Skeletal muscle cell (primary cell): ENCODE measurements at places on chromosomes 6 and 20.

DNA sequence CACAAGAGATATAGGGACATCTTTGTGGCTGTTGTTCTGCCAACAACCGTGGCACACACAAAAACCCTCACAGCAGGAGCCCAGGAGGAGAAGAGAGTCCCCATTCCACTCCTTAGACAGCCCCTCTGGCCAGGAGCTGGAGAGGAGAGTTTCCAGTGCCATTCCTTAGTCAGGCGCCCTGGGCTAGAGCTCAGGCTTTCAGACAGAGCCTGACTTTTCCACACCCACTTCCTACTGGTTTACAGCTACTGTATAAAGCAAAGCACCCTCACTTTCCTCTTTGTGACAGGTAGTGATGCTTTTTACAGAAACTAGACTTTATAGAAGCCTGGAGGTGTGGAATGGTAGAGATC, 145.9 kb downstream of the SYCP2 start:
- DNase-seq: no peak

GRCh38 chr6:159125014-159125609, 44.1 kb upstream of the FNDC1 start:
- DNase-seq: no peak

- DNase-seq: no peak
These were observed 53.0 kb downstream of the LINC00237 start for GRCh38 chr20:21053002-21053762.

- DNase-seq: no peak
These were observed 222.6 kb upstream of the TAB2 start for GRCh38 chr6:149094934-149095351.

DNA sequence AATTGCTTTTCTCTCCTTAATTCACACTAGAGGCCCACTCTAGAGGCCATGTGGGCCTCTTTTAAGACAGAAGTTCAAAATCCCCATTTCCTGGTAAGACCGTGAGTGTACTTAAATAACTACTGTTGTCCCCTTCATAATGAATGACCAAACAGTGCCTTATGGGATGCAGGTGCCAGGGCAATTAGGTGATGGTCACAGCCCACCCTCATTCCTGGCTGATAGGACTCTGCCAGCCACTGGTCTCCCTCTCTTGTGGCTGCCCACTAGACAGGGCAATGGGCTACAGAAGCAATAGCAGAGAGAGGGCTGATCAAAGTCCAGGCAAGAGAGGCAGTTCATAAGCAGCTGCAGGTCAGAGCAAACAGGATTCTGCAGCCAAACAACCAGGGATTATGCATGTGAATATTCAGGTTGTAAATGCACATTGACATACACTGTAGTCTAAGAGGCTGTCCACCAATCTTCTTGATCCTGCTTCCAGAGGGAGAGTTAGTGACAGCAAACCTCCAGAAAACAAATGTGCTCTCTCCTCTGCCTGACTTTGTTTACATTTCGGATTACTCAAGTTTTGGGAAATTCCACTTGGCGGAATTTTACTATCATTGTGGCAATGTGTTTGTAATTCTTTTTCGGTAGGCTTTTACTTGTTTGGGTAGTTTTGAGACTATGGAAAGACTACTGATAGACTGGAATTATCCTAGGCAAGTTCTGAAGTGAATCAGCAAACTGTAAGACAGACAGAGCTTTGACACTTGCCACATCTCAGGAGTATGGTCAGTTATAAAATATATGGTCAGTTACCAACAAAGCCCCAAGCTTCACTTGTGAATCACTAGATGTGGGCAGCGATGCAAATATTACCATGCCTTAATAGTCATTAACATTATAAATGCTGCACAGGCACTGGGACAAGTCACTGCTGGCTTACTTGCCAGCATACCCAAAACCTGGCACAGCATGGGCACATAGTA, 12.8 kb downstream of the PTPRK start:
- no peak for DNase-seq

- DNase-seq: no peak
These were observed 266.0 kb upstream of the ID4 start for GRCh38 chr6:19571176-19571575.

- DNase-seq: no peak
These were observed 88.0 kb downstream of the METTL24 start for GRCh38 chr6:110270165-110270564.

DNA sequence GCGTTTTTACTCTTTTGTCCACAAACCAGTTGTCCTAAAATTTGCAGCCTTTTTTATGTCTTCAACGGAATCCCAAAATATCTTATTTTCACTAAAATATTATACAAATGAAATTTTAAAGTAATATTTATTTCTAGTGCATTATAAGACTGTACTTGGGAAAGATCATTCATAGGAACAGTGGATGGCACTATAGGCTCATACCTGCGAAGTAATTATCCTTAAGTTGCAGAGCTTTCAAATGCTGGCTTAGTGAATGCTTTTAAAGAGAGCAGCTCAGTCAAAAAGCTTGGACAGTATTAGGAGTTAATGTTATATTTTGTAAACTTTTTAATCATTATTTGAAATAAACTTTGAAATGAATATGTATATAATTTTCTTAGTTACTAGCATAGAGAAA, 254.9 kb downstream of the CDKAL1 start:
- no peak for DNase-seq

DNA sequence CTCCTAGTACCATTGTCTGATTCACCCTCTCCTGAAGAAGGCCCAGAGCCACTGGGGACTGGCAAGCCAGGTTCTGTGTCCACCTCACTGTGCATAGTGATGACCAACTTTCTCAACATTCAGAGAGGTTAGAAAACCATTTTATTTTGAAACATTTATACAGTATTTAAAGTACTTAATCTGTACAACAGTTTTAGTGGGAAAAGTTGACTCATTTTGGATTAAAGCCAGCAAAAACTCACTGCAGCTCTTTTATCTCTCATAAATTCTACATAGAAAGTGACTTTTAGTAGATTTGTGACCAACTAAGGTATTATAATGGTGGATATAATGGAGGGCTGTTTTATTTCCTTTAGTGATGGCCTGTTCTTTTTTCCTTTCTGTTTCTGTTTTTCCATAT, 9.7 kb downstream of the TULP4 start:
- DNase-seq: peak; percentile 27

- DNase-seq: peak; percentile 36
These were observed 1.3 kb downstream of the SEC63 start for GRCh38 chr6:107956586-107957307.

GRCh38 chr6:36820700-36821580, 18.3 kb downstream of the CPNE5 start:
- DNase-seq: no peak

GRCh38 chr20:14334306-14334930, 3.0 kb downstream of the FLRT3 start:
- peak; percentile 45 for DNase-seq

- no peak for DNase-seq
These were observed 336.3 kb downstream of the NRN1 start for GRCh38 chr6:5670381-5670780.

GRCh38 chr20:16761305-16761829, 13.2 kb downstream of the OTOR start:
- peak; percentile 35 for DNase-seq

- no peak for DNase-seq
These were observed 516.3 kb downstream of the COL12A1 start for GRCh38 chr6:74689601-74690000.

DNA sequence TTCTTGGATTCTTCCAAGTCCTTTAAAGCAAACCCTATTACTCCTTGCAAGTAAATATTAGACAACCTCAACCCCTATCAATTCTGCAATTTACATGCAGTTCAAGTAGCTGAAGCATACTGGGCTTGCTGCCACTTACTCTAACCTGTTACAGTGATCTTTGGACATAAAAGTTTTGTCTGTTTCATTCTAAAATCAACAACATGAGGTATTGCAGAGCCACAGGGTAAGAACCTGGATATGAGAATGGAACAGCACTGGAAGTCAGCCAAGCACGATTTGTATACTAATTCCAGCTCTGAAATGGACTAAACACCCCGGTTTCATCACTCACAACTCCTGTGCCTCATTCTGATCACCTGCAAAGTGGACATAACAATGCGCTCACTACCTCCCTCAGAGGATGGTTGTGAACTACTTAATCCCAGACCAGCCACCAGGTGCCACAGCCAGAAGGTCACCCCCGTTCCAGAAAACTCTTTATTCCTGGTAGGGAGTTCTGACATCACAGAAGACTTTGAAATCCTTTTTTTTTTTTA, 270.0 kb downstream of the ADGB start:
- DNase-seq: no peak

GRCh38 chr6:89940225-89941027, 46.2 kb downstream of the GJA10 start:
- DNase-seq: peak; percentile 58

- DNase-seq: no peak
These were observed 1.7 kb downstream of the TMEM151B start for GRCh38 chr6:44271914-44272313.

- no peak for DNase-seq
These were observed 6.1 kb downstream of the PDRG1 start for GRCh38 chr20:31945785-31946184.

DNA sequence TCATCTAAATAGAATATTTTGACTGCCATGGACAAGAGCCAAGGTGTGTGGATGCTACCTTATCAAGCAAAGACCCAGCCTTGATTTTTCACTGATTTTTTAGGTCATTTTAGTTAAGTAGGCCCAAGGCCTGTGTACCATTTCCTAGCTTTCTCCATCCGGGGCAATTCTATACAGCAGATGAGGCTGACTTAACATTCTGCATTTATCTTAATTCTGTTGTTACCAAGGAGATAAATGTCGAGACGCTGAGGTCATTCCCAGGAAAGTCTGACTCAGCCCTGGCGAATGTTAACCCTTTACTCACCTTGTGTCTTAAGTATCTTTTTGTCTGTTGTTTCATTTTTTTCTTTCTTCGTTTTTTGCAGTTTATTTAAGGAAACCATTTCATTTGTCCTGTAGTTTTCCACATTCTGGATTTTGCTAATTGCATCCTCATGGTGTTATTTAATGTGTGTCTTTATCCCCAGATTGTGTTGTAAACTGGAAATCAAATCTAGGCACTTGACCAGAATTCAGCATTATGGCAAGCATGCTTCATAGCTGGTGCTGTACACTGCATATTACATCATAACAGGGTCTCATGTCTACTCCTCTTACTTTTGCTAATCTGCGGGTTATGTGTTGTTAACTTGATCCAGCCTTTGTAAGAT, 277.0 kb downstream of the CDKAL1 start:
- peak; percentile 90 for DNase-seq

DNA sequence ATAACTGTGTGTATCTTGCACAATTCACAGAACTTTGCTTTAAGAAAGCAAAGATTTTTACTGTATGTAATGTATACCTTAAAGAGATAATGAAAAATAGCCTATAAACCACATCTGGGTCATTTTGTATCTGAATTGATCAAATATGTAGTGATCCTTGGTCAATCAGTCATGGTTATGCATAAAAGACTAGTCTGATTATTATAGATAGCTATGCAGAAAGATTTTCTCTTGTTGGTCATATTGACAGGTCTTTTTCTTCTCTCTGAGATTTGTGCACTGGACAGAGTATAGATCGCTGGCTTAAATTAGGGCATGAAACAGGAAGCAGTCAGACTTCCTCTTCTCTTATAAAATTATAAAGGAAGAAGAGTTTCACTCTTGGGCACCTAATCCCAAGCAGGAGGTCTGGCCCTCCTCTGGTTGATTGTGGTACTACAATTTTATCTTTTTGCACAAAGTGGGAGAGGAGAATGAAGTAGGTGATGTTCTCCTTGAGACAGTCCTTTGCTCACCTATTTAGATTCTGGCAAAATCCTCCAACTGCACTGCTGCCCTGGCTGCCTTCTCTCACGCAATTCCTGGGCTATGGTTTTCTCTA, 380.9 kb upstream of the RGS17 start:
- DNase-seq: no peak

DNA sequence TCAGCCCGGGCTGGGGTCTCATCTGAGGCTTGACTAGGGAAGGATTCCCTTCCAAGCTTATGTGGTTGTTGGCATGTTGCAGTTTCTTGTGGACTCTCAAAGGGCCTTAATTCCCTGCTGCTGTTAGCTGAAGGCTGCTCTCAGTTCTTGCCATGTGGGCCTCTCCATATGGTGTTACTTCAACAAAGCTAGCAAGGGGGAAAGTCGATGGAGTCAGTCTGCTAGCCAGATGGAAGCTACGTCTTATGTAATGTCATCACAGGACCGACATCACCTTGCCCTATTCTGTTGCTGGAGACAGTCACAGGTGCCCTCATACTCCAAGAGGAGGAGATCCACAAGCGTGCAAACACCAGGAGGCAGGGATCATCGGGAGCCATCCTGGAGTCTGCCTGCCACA, 43.3 kb upstream of the ARMC2 start:
- no peak for DNase-seq

- no peak for DNase-seq
These were observed 46.6 kb upstream of the PTPRK start for GRCh38 chr6:128567029-128567428.

GRCh38 chr6:15908871-15909270, 220.0 kb upstream of the MYLIP start:
- DNase-seq: no peak

DNA sequence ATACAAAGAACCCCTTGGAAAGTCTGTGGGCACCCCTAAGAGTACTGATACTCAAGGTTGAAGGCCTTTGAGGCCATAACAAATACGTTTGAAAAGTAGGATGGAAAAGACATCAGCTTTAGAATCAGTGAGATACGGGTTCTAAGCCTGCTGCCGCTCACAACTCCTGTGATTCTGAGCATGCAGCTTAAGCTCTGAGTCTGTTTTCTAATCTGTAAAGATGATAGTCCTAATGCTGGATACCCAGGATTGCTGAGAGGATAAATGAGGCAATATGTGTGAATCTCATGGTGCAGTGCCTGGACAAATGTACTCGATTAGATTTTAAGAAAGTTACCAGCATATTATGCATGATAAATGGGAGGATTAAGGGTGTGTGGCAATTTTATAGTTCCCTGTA, 321.0 kb upstream of the HSF2 start:
- no peak for DNase-seq

DNA sequence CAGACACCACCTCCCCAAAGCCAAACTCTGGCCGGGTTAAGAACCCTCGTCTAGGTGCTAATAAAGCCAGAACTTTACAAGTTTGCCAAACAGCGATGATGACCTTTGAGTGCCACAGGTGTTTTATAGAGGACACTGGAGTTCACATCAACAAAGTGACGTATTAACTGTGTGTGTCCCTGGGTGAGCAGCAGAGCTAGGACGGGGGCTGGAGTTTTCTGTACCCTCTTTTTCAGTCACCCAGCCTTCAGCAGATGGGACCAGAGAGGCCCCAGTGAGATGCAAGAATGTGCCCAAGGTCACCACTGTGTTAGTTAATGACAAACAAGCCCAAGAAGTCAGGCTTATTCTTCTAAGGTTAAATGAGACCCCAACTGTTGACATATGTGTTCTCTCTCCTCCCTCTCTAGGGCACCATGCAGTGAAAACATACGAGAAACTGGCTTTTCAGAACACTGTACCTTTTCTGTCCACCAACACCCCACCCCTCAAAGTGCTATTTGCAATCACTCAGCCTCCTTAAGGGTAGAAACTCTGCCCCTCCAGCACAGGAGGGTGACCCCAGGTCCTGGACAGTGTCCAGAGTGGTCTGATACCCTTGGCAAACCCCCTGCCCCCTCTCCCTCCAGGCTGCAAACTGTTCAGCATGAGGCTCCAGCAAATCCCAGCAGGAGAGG, 5.2 kb downstream of the SDC4 start:
- DNase-seq: no peak
